ENCODE measurements at places on chromosomes 11 and 22. TPM values are rescaled to one million over a fixed set of nuclear protein-coding genes. Genes with fewer than 3 reads are reported as not detected.

Gene STK33
- total RNA-seq: 4.1 TPM

Gene RIC3
- 0.79 TPM for total RNA-seq

Gene SPDYC
- not detected for total RNA-seq

- DNase-seq: peak; percentile 46
These were observed 27.7 kb upstream of the PARVB start for GRCh38 chr22:43996170-43996980.
